ENCODE measurements at places on chromosomes 16 and 17.

- DNase-seq, result peak; percentile 23
Observed at GRCh38 chr16:75624921-75625334, 1.8 kb upstream of the ADAT1 start.

DNA sequence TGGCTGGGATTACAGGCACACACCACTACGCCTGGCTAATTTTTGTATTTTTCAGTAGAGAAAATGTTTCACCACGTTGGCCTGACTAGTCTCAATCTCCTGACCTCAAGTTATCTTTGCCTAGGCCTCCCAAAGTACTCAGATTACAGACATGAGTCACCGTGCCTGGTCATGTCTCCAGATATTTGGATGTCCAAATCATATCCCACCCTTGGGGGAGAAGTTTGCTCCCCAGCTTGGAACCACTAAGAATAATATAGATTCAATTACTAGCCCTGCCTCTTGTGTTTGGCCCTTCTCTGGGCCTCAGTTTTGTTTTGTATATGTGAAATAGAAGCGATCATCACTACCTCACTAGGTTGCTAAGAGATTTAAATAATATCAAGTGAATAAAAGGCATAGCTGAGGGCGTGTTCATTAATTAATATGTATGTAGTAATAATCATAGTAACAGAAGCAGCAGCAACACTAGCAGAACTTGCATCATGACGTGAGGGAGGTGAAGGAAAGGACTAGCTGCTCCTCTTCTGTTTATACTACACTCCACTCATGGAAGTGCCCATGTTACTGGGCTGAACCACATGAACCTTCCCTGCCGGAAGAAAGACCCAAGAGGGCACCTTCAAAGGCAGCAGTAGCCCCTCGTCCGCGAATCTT lies 253.6 kb upstream of the XYLT1 start:
- DNase-seq, result no peak

GRCh38 chr17:57940231-57940630 lies 15.0 kb downstream of the CUEDC1 start:
- no peak for DNase-seq

- DNase-seq, result no peak
Observed at GRCh38 chr16:78543023-78543422, 443.6 kb downstream of the WWOX start.

DNA sequence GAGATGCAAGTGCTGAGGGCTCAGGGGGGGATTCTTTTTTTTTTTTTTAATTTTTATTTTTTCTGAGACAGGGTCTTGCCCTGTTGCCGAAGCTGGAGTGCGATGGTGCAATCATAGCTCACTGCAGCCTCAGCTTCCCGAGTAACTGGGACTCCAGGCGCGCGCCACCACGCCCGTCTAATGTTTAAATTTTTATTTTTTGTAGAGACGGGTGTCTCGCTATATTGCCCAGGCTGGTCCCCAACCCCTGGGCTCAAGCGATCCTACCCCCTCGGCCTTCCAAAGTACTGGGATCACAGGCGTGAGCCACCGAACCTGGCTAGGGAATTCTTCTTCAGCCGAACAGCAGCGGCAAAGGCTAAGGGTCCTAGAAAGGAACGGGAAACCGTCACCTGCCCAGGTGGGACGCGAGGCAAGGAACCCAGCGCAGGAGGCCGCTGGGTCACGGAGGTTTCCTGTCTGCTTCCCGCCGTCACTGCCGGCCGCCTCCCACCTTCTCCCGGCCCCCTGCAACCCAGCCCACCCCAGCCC lies 13.3 kb upstream of the OR1F1 start:
- no peak for DNase-seq

GRCh38 chr16:9260666-9261065 lies 169.2 kb downstream of the HAPSTR1 start:
- DNase-seq, result no peak

GRCh38 chr16:49600976-49601375 lies 227.4 kb downstream of the C16orf78 start:
- no peak for DNase-seq

GRCh38 chr17:44956998-44957981 lies 9.7 kb upstream of the KIF18B start:
- DNase-seq, result no peak

DNA sequence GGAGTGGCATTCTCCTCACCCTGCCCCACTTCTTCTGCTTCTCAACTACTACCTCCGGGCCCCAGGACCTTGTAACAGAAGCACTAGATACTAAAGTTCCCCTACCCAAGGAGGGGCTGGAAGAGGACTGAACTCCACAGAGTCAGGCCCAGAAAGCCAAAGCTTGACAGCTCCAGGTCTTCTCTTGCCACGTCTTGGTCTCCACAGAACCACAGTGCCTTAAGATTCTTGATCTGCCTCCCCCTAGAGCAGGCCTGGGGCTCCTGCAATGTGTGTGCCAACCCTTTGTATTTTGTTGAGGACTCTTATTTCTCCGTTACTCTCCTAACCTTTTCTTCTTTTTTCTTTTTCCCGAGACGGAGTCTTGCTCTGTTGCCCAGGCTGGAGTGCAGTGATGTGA lies 4.0 kb downstream of the SLC16A13 start:
- no peak for DNase-seq

- DNase-seq, result no peak
Observed at GRCh38 chr16:27123795-27124409, 57.2 kb downstream of the C16orf82 start.

DNA sequence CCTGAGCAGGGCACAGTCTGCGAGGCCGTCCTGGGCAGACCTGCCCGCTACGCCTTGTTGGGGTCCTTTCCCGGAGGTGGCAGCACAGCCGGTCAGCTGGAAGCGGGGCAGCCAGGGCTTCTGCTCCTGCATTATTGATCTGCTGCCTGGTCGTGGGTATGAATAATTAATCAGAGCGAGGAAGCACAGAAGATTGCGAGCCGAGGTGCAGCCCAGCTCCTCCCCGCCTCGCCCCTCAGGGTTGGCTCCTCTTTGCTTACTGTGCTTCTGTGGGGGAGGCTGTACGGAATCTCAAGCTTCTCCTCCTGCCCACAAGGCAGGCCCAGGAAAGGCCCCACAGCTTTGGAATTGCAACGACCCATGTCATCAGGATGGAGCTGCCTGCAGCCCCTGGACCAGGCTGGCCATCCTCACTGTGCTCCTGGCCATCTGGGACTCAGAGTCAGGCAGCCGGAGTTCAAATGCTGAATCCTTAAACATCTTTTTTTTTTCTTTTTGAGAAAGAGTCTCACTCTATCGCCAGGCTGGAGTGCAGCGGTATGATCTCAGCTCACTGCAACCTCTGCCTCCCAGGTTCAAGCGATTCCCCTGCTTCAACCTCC lies 25.6 kb downstream of the TRARG1 start:
- DNase-seq, result no peak

DNA sequence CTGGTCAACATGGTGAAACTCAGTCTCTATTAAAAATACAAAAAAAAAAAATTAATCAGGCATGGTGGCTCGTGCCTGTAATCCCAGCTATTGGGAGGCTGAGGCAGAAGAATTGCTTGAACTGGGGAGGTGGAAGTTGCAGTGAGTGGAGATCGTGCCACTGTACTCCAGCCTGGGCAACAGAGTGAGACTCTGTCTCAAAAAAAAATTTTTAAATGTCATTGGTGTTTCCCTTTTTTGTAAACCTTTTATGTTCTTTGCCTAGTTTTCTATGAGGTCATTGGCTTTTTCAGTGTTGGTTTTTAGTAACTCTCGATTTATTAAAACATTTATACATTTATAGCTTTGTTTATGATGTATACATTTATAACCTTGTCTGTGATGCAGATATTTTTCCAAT lies 18.2 kb downstream of the NLRC5 start:
- no peak for DNase-seq

DNA sequence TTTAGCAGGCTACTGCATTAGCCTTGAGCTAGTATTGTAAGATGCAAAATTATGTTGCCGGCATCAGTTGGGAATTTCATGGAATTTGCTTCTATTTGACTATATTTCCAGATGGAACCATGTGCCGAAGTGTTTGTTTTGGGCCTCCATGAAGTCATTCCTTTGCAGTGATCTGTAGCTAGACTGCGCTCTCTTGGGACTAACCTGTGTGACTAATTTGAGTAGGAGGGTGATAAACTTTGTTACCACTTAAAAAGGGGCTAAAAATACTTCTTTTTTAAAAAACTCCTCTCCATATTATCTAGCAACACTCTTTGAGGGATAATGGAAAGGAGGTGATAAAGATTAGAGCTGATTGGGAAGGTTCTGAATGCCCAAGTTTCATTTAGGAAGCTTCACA lies 166.8 kb upstream of the TBX2 start:
- no peak for DNase-seq

- no peak for DNase-seq
Observed at GRCh38 chr17:338442-339192, 14.0 kb downstream of the RPH3AL start.
